ENCODE measurements at places on chromosomes 3 and 15.

DNA sequence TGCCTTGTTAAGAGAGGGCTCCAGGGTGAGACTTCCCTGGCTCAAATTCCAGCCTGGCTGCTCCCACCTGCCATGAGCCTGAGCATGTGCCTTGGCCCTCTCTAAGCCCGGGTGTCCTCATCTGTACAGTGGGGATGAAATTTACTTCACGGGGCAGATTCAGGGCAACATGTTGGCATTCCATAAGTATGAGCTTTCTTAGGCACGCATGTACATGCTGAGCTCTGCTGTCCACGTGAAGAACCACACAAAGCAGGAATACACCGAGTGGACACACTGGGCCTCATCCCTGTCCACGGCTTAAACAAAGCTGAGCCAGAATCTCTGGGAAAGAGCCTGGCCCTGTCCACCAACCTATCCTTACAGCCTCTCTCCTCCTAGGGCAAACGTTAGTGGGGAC, 167.4 kb downstream of the OSBPL10 start:
- no peak for DNase-seq

DNA sequence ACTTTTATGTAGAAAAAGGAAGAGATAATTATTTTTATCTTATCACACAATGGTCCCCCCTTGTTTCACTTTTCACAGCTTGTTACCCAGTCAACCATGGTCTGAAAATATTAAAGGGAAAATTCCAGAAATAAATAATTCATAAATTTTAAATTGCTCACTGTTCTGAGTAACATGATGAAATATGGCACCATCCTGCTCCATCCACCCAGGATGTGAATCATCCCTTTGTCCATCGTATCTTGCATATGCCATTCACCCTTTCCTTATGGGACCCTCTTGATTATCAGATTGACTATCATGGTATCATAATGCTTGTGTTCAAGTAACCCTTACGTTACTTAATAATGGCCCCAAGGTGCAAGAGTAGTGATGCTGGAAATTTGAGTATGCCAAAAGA, 43.7 kb downstream of the ANKRD28 start:
- no peak for DNase-seq

- DNase-seq, result no peak
These were observed 62.3 kb upstream of the ARHGEF3 start for GRCh38 chr3:56864090-56864489.

GRCh38 chr3:138184994-138185393, 2.1 kb upstream of the ARMC8 start:
- DNase-seq, result no peak

GRCh38 chr3:47149339-47149933, 14.5 kb downstream of the SETD2 start:
- no peak for DNase-seq

GRCh38 chr15:59688423-59688781, 718 bp downstream of the BNIP2 start:
- no peak for DNase-seq

GRCh38 chr15:67920524-67921240, 80.8 kb upstream of the RNU6-1 start:
- no peak for DNase-seq

- DNase-seq, result no peak
These were observed 187.4 kb downstream of the GOLGA6L6 start for GRCh38 chr15:20353966-20354883.

GRCh38 chr15:100292010-100292409, 49.8 kb downstream of the ADAMTS17 start:
- no peak for DNase-seq

DNA sequence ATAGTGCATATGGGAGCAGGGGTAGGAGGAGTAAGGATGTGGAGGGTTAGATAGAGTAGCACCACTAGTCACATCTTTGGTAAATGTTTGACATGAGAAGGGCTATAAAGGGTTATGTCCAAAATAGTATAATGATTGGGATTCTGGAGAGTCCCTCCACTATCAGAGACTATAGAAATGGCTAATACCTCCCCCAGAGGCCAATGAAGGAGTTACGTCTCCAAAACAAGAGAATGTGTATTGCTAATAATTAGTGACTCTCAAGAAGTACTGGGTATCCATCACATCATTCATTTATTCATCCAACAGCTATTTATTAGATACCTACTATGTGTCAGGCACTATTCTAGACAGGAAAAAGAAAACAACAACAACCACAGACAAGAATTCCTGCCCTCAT, 203.7 kb upstream of the UMPS start:
- no peak for DNase-seq

GRCh38 chr3:47225310-47225906, 57.2 kb downstream of the KIF9 start:
- no peak for DNase-seq

DNA sequence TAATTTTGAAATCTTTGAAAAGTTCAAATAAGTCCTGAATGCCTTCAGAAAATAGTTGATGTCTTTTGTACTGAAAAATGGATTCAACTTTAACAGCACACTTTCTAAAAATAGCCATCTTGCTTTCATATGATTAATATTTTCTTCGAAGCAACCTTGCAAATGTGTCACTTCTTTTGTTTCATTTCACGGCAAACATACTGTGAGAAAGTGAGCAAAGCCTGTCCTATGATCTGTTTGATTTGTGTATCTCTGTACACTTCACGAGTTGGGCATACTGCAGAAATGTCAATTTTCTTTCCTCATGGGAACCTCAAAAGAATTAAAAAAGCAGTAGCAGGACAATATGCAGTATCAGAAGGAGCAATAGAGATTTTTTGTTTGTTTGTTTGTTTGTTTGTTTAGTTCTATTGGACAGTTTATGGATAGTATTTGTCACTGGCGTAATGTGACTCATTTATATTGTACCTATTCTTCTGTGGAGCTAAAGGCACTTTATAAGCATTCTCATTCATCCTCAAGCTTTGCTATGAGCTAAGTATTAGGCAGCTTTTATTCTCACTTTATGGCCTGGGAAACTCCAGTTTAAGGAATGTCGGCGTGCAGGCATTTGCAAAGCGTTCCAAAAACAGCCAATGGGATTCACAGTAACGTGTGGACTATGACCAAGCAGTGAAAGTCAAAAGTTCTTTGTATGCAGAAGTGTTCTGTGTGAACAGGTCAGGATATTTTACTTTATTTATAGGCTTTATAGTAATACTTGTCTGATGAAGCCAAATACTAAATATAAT, 572.0 kb downstream of the NAALADL2 start:
- DNase-seq, result no peak

DNA sequence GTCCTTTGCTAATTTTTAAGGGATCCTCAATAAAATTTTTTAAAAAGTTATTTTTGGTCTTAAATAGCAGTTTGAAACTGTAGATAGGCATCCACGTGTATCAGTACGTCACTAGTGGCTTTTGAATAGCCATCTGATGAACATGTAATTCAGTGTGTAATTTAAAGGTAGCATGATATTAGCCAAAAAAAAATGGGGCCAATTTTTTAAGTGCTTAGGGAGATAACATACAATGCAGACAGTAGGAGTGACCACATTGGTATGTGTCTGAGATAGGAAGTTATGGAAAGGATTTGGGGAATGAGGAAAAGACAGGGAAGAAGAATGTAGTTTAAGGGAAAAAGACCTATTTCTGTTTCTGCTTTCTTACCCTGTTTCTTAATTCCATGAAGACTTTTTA, 2.5 kb downstream of the AP4E1 start:
- DNase-seq, result no peak

- DNase-seq, result no peak
These were observed 8.3 kb downstream of the TEX264 start for GRCh38 chr3:51679318-51679717.

DNA sequence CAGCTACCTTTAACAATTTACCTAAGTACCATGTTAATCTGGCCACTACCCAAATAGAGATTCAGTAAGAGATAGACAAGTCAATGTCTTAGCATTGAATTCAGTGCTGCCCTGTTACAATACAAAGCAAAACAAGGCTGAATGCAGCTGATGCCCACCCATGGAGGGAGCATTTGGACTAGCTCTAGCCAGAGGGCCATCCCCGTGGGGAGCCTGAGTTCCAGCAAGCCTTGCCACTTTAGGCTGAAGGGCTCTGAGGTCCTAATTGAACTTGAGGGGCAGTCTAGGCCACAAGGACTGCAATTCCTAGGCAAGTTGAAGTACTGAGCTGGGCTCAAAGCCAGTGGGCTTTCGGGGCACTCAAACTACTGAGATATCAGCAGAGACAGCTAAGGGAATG, 265.9 kb downstream of the EFHB start:
- no peak for DNase-seq

DNA sequence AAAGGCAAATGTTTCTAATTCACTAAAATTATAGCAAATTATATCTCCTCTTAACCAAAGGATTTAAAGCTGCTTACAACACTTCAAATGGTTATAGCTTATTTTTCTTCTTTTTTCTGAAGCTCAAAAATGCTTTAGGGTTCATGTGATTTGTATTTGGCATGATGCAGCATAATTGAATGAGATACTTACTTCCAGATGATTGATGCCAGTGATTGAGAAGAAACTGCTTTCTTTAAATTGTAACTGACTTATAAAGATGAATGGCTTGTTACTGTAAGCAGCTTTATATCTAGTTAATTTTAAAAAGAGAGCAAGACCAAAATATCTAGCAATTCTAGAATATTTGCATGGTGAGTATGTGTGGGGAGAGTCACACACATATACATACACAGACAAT, 270.7 kb upstream of the THRB start:
- DNase-seq, result no peak

GRCh38 chr3:129045675-129046036, 14.9 kb upstream of the GP9 start:
- DNase-seq, result peak; percentile 50

DNA sequence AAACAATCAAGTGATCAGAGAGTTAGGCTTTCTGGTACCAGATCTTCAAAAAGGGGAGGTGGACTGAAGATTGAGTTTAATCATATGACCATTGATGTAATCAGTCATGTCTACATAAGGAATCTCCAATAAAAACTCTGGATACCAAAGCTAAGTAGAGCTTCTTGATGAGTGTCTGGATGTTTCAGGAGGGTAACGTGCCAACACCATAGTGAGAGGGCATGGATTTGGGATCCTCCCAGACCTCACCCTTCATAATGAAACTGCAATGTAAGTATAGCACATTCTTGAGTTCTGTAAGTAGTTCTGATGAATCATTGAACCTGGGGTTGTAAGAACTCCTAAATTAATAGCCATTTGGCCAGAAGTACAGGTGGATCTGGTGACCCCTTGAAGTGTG, 21.3 kb downstream of the PGPEP1L start:
- no peak for DNase-seq

GRCh38 chr3:118734664-118735063, 300.0 kb downstream of the IGSF11 start:
- DNase-seq, result no peak

- DNase-seq, result peak; percentile 71
These were observed 37.3 kb upstream of the RFTN1 start for GRCh38 chr3:16550676-16551341.

DNA sequence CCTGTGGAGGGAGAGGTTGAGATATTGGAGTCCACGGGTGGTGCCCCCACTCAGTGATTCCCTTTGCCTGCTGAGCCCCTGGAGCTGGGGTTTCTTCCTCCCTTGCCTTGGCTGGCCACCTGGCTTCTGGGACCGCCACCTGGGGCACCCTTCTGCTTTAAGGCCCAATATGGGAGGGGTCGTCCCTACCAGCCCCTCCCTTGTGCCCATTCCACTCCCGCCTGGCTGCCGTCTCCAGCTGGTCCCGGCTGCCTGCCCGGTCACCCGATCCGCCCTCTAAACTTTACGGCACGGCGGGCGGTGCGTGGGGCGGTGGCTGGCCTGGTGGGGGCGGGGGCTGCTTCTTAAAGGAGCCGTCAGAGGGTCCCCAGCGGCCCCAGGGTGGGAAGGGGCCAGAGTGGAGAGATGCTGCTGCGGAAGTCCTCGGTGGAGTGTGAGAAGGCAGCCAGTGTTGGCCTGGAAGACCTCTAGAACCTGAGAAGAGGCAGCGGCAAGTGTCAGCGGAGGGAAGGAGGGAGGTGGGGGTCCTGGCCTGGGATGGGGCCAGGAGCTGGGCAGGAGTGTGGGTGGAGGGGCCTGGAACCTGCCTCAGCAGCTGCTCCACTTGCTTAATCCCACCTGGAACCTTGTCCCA, 1.6 kb upstream of the SEMA3B start:
- no peak for DNase-seq

All from germinal center (tissue), 1 donor.